ENCODE measurements at places on chromosomes 12 and 14.

- DNase-seq = no peak
Observed at GRCh38 chr12:639566-639965, 23.7 kb downstream of the NINJ2 start.

- no peak for DNase-seq
Observed at GRCh38 chr14:80388980-80389711, 177.8 kb upstream of the DIO2 start.

GRCh38 chr14:26128931-26129671, 468.7 kb downstream of the NOVA1 start:
- no peak for DNase-seq

GRCh38 chr14:43914041-43914693, 592.9 kb downstream of the FSCB start:
- DNase-seq = no peak

DNA sequence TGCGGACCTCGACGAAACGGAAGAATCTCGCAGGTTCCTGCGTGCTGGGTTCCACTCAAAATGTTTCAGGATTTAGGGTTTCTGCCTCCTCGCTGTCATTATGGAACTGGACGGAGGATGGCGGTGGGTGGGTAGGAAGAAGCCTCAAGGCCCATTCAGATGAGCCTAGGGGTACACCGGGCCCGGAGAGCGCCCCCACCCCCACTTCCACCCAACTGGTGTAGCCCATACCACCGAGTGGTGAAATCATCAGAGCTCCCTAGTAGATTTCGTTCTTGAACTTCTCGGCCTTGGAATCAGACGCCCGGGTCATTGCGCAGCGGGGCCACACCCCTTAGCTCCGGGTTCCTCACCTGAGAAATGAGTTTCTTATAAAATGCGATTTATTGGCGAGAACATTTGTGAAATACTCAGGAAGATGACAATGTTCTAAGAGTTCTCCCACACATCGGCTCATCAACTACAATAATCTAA, 13.3 kb upstream of the TBX3 start:
- DNase-seq = peak; percentile 59

DNA sequence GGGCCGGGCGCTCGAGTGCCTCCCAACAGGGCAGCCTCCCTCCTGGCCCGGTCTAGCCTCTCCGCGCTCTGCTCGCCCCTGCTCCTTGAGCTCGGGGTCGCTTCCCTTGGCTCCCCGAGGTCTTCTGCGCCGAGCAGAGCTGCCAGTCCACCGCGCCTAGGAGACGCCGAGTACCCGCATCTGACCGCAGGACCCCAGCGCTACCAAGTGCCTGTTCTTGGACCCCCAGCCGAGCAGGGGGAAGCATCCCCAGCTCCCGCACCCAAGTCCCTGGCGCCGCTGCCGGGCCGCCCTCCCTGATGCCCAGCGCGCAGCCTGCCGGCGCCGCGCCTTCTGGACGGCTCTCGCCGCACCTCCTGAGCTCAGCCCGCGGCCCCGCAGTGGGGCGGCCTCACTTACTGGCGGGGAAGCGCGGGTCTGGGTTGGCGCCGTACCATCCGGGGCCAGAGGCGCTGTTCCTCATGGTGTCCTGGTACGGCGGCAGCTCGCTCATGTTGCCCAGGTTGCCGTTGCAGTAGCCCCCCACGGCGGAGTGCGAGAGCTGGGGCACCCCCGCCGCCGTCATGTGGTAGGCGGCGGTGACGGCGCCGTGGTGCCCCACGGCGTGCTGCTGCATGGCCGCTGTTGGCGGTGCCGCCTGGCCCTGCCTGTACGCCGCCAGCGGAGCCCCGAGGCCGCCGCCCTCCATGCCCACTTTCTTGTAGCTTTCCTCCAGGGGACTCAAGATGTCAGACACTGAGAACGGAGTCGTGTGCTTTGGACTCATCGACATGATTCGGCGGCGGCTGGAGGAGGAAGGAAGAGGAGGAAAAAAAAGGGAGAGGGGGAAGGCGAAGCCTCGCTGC, 1.2 kb downstream of the NKX2-1 start:
- DNase-seq = peak; percentile 71

GRCh38 chr14:82362452-82362851, 828.8 kb upstream of the SEL1L start:
- DNase-seq = no peak

DNA sequence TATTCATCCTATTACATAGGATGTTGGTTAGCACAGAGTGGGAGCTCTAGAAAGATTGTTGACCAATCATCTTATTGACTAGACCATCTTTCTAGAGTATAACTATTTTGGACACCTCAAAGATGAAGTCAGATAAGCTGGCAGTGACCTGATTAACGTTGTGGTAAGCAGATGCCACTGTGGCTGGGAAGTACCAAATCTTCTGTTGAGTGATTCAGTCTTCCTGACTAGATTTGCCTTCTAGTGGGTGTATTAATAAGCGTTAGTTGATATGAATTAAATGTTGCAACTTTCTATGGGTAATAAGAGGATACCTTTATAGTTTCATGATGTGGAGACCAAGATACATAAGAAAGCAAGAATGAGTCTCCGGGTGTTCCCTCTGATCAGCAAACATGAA, 51.2 kb upstream of the HELB start:
- no peak for DNase-seq

DNA sequence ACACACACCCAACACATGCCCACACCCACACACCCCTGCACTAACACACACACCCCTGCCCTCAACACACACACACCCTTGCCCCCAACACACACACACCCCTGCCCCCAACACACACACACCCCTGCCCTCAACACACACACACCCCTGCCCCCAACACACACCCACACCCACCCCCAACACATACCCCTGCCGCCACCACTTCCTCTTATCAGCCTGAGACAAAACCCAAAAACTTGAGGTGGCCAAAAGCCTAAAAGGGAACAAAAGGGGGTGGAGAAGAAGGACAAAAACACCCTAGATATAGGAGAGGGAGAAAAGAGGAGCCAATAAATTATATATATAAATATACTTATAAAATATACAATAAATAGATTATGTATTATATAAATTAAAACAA, 9.1 kb upstream of the DEGS2 start:
- DNase-seq = no peak
